ENCODE measurements at places on chromosomes 3 and 15.

GRCh38 chr15:31228980-31229826 is 97.4 kb upstream of the KLF13 start:
- DNase-seq: no peak

DNA sequence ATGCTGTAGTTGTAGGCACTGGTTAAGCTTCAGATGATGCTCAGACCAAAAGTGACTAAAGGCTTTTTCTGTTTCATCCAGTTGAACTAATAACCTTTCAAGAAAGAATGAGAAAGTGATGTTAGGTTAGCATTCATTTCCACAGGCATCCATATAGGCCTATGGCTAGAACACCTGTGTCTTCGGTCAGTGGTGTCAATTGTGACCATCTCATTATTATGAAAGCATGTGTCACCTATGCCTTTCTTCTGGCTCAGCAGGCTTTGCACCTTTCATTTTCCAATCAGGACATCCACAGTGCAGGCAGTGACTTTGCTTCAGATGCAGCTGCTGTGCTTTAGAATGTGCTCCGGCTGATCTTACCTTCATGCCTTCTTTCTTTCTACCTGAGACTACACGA is 57.9 kb downstream of the B3GNT5 start:
- DNase-seq: no peak

DNA sequence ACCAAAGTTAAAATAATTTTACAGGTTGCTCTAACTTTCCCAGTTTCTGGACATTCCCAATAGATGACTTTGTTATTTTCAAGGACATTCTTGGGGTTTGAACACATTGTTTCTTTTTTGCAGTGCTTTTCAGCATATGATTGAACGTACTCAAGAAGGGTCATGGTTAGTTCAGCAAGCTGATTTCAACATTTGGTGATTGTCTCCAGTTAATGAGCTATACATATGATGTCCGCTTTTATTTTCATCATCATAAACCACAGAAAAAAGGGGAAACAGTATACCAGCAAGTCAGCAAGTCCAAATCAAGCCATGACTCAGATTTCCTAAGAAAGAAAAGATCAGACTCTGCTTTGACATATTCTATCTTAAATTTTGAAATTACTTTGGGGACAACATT is 69.4 kb downstream of the B3GALNT1 start:
- DNase-seq: no peak

DNA sequence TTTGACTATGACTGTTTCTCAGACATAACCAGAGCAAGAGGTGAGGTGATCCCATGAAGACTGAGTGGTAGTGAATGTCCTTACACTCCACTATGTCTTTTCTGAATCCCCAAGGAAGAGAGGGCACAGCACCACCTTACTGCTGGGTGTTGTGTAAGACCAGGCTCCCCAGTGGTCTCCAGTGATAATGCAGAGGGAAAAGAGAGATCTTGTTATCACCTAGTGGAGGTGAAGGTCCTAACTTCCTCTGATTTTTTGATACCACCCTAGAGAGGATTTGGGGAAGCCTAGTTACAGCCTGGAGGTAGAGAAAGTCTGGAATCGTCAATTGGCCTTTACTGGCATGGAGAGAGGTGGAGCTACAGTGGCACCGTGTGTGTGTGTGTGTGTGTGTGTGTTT is 288.0 kb upstream of the BCHE start:
- no peak for DNase-seq

DNA sequence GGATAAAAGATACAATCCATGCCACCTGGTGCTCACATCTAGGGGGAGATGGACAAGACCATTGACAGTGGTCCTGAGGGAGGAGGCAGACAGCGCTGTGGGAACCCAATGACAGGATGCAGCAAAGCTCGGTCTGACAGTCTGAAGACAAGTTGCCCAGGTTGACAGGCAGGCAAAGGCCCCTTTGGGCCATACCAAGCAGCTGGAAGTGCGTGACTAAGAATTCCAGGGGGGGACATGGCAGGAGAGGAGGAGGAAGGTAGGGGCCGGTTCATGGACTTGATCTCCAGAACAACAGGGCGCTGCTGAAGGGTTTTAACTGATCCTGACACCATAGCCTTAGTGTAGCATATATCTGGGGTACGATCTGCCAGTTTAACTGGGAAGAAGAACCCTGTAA is 83.4 kb downstream of the RPLP1 start:
- no peak for DNase-seq

DNA sequence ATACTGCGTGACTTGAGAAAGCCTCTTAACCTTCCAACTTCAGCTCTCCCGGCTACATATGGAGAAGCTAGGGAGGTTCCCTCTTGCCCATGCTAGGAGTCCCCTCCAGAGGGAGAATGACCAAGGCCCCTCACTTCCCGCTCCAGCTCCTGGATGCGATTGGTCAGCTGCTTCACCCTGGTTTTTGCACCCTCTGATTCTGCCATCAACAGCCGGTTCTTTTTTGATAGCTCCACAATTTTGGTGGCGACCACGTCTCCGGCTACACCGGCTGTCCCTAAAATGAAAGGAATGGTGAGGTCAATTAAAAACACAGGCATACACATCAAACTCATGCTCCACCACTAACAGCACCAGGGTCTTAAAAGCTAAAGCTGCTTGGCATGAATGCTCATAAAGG is 20.6 kb downstream of the CCDC13 start:
- DNase-seq: no peak

- no peak for DNase-seq
Observed at GRCh38 chr3:125433091-125433534, 58.0 kb upstream of the ZNF148 start.

DNA sequence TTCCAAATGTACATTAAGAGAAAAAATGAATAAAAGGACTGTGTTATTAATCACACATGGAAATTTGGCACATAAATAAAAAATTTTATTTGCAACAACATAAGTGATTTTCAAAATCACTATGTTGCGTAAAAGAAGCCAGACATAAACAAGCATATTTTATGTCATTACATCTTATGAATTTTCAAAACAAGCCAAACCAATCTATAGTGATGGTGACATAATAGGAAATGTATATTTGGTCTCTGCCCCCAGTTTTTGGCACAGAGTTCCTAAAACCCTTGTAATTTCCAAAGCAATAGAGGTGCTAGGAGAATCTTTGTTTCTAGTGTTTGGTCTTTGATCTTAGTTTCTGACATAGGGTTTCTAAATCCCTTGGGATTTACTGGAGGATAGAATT is 543.3 kb downstream of the ZBBX start:
- DNase-seq: no peak

GRCh38 chr15:59256482-59256881 is 49.8 kb downstream of the LDHAL6B start:
- DNase-seq: no peak

GRCh38 chr3:89165636-89166263 is 58.3 kb downstream of the EPHA3 start:
- DNase-seq: no peak

DNA sequence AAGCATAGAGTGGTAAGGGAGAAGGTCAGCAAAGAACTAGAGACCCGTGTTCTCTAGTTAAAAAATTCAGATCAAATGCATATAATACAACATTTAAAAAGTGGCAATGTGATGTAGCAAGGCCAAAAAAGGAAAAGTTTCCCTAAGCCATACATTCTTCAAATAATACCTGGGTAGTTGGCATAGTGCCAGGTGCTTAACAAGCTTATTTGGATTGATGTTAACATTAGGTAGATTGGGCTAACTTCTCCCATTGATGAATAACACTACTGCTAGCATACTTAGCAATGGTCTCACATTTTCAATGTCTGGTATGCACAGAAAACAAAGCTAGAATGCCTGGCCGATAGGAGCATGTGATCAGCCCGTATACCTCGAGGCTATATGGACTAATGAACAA is 283.6 kb upstream of the RARB start:
- no peak for DNase-seq

DNA sequence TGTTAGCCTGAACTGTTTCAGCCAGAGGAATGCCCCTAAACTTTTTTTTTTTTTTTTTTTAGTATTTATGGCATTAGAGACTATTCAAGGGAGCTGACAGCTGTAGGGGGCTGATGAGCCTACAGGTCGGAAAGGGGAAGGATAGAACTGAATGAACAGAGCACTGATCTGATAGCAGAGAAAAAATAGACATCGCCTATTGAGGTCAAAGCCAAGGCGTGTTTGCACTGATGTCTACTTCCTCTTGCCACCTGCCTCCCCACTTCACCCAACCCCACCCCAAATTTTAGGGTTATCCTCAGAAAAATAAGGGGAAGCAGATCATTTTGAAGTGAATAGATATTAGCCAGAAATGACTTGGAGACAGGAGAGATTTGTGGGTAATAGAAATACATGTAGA is 3.0 kb upstream of the ZMAT3 start:
- DNase-seq: no peak

DNA sequence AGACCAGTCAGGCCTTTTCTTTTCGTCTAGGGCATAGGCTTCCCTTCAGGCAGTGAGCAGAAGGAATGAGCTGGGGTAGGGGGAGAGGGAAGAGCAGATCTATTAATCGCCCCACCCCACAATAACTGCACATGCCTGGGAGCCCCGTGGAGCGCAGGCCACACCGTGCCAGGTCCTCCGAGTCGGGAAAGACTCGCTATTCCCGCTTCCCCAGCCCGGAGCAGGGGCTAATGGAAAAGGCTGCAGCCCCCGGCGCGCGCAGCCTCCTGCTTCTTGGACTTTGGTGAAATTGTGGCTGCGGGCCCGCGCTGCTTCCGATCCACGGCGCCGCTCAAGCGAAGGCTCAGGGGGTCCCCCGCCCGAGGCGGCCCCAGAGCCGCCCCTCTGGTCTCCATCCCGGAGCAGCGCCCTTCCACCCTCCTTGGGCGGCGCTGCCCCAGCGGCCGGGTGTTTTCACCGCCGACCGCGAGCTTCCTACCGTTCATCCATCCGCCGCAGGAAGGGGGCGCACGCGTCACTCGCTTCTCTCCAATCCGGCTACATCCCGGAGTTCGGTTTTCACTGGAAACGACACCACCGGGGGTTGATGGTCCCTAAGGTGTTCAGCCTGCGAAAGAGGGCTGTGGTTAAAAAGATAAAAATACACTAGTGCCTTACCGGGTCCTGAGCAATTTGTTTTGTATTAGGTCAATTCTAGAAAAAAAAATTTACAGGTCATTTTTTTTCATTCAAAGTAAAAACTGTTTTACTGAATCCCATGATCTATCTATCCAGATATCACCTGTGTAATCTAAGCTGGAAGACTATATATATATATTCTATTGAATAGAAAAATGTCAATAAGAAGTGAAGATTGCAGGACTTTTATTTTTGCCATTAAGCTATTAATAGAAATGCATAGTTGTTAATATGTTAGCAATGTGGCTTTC is 4.4 kb upstream of the SYNM start:
- peak; percentile 66 for DNase-seq

GRCh38 chr3:46416125-46416810 is 9.2 kb downstream of the CCRL2 start:
- DNase-seq: no peak

DNA sequence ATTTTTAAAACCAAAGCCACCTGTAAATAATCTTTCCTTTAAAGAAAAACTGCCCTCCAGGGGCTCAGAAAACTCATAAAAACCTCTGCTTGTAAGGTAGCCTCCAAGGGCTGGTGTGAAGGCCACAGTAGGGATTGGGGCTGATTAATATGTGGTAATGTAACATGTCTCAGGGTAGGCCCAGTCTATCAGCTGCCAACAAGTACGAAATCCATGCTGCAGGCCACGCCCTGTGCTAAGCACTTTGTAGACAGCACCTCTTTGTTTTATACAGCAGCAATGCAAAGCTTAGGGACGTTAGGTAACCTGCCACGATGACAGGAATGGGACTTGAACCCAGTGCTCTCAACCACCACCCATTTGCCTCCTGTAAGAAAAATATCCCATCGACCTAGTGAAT is 65.6 kb upstream of the PRICKLE2 start:
- no peak for DNase-seq

DNA sequence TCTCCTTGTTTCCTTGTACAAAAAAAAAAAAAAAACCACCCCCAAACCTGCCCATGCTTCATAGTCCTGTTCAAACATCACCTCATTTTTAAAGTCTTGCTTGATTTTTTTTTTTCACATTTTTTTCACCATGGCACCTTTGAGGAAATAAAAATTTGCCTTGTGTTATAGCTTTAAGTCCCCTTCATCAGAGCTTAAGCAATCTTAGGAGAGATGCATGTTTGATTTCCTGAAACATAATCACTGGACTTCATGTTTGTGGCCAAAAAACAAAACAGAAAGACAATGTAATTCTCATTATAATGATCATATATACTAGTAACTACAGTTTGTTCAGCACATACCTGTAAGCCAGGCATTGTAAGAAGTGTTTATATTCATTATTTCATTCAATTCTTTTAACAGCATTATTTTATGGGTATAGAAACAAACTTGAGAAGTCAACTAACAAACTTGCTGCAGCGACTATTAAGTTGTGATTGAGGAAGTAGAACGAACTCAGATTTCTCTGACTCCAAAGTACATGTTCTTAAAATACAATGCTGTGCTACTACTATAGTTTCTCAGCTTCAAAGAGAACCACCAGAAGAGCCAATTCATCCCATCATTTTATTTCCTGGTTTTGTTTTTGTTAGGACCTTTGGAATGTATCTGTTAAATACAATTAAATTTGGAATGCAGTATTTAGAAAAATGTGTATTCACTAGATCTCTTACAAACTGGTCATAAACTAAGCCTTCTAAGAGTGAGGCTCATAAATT is 203.8 kb downstream of the TCF12 start:
- DNase-seq: no peak

GRCh38 chr15:66747886-66748707 is 46.1 kb downstream of the SMAD6 start:
- no peak for DNase-seq

GRCh38 chr15:98845138-98845884 is 162.3 kb downstream of the PGPEP1L start:
- DNase-seq: no peak

DNA sequence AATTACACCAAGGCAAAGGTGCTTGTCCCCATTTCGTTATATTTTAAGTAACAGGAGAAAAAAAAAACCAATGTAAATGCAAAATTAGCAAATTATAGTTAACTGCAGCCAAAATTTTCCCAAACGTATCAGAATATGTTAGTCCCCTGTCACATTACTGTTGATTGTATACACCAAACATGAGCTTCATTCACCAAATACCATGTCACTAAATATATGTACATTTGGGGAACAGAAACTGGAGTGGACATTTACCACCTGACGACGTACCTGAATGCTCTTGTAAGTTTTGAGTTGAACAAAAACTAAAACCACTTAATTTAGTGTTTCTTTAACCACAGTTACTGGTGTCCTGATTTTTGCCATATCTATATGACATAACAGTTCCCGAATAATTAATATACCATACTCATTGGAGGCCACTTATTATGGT is 3.3 kb upstream of the FOXP1 start:
- no peak for DNase-seq

DNA sequence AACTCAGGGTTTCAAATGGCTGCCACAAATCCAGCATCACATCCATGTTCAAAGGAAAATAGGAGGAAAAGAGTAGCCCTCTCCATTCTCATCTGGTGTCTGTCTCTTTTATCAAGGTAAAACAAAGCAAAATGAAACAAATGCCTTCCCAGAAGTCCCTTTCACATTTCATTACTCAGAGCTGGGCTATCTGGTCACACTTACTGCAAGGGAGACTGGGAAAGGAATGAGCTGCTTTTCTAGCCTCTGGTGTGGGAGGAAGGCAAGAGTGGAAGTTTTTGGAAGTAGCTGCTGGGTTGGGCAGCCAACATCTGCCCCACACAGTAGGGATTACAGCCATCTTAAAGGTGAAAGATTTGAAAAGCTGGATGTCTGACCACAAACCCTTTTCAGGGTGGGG is 51.8 kb downstream of the KLF15 start:
- DNase-seq: no peak

GRCh38 chr3:134932035-134932434 is 137.0 kb downstream of the EPHB1 start:
- no peak for DNase-seq

GRCh38 chr3:27591312-27592210 is 107.4 kb upstream of the SLC4A7 start:
- peak; percentile 64 for DNase-seq
